ENCODE measurements at places on chromosomes 2 and 18.
A peak's percentile ranks its signal among the peaks of the same experiment; 100 is the strongest.

DNA sequence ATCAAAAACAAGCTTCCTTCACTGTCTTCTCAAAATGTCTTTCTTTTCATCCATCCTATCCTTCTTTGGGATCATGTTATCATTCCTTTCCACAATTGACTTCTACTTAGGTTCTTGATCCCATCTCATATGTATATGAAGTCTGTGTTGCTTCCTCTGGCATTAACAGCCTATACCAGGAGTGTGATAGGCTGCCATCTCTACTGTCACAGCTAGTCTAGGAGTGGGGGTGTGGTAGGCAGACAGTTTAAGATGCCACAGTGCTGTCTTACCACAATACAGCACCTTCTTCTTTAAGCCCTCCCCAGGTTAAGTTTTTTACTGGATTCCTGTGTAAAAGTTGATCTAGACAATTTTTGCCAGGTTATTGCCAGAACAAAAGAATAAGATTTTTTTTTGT is 3.7 kb upstream of the HTR2B start:
- DNase-seq: no peak

DNA sequence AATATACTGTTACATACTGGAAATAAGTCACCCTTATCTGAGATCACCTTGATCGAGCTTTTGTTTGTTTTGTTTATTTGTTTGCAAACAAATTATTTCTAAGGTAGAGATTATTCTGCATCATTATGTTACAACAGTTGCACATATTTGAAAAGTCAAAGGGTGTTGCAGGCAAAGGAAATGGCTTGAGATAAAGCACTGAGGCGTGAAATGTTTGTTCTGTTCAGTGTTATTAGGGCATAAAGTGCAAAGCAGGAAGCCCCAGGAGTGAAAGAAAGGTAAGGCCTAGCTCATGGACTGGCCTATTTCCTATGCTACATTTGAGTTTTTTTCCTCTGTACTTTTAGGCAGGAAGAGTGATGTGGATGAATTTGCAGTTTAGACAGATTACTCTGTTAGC is 1815.6 kb upstream of the LRRTM1 start:
- no peak for DNase-seq

- peak; percentile 6 for DNase-seq
Observed at GRCh38 chr18:6729247-6730091, at the start of gene ARHGAP28. ARHGAP28 (plus strand) TSS chr18:6729716; CDS start chr18:6729822, 106 bp downstream.

DNA sequence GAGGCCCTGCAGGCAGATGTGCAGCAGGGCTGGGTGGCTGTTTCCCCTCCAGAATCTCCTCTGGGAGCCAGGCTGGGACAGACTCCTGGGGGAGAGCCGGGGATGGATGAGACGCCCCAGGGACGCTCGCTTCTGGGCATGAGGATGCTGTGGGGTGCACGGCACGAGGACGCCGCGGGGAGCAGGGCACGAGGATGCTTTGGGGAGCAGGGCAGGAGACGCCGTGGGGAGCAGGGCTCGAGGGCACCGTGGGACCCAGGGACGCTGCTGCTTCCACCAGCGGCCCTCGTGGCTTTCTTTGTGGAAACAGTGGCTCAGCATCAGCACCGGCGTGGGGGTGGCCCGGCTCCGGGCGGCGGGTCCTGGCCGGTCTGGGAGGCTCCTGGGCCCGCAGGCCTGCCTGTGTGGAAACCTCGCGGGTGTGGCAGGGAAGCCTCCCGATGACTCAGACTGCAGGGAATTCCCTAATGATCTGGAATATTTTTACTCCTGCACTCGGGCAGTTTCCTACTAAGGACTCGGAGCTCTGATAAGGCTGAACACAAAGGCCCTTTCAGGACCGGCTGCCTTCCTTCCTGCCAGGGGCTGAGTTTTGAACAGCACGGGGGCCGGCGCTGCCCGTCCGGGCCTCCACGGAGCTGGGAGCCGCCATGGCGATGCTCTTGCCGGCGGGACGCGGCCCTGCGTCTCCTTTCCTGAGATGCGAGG is 62.6 kb downstream of the NFATC1 start:
- no peak for DNase-seq

DNA sequence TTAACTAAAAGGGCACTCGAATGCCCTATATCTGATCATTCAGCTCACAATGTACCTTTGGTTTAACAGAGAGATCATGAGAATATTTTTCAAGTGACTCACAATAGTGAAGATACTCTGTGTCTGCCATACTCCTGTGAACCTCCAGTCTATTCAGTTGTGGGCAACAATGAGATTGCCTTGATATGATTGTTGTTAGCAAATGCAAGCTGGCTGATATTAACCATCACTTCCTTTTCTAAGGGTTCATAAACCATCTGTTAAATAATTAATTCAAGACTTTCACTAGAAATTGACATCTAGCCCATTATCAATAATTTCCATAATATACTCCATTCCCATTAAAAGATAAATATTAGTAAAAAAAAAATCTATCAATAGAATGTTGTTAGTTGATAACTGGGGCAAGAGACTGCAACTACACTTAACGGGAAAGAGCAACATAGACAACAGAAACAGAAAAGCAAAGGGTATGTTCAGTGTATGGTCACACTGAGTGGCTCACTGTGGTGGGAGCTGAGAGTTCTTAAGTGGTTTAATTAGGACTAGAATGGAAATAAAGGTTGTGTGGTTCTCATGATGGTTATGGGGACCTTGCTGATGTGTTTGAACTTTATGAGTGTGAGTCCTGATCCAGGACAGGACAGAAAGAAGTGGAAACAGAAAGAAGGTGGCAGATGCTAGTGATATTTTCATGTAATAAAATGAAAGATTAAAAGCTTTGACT is 11.9 kb downstream of the IL18RAP start:
- no peak for DNase-seq

GRCh38 chr2:239142806-239143205 is 258.0 kb downstream of the HDAC4 start:
- no peak for DNase-seq

- no peak for DNase-seq
Observed at GRCh38 chr2:19987936-19988335, 2.0 kb downstream of the WDR35 start.

DNA sequence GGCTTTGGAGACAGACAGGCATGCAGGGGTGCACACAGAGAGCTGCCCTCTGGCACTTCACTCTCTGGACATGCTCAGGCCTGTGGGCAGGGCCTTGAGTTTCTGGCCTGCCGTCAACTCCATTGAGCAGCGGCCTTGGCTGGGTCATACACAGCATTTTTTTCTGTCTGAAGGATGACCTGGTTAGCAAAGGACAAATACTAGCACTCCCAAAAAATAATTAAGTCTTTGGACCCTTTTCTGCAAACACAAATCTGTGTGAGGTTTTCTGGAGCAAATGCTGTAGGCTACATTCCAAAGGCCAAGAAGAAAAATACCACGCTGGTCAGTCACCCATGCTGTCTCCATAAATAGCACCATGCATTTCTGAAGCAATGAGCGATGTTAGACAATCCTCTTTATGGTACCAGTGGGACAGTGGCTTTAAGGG is 124.7 kb upstream of the CTAGE1 start:
- no peak for DNase-seq

DNA sequence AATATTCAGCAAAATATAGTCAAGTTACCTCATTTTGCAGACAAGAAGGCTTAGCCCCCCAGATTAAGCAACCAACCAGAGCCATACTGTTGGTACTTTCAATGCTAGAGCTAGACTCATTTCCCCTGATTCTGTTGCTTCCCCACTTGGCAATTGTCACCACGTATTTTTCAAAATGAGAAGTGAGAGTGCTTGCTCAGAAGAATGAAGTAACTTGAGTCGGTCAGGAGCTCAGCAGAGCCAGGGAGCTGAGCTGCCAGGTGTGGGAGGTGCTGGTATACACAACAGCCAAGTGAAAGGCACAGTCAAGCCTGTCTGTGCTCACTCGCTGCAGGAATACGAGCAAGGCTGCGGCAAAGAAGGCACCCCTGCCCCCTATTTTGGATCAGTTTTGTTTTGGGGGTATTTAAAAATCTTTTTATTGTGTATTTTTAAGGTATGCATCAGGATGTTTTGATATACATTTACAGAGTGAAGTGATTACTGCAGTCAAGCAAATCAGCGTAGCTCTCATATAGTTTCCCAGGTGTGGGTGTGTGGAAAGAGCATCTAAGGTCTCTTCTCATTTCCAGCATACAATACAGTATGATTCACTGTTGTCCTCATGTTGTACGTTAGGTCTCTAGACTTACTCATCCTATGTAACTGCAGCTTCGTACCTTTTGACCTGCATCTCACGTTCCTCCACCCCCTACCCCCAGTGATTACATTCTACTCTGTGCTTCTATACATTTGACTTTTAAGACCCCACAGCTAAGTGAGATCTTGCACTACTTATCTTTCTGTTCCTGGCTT is 62.4 kb downstream of the MRPS9 start:
- DNase-seq: no peak

DNA sequence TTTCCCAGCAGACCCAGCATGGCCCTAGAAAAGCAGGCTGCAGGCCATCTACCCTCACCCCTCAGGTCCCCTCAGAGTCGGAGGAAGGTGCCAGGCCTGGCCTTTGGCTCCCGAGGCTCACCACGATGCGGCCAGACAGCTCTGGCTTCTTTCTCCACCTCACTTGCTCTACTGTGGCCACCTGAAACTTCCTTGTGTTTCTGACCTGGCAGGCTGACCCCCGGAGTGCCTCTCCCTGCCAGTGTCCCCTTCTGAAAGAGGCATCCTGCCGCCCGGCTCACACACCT is 375.0 kb upstream of the HS6ST1 start:
- no peak for DNase-seq

GRCh38 chr2:28348149-28348567 is 44.5 kb upstream of the FOSL2 start:
- DNase-seq: peak; percentile 67

DNA sequence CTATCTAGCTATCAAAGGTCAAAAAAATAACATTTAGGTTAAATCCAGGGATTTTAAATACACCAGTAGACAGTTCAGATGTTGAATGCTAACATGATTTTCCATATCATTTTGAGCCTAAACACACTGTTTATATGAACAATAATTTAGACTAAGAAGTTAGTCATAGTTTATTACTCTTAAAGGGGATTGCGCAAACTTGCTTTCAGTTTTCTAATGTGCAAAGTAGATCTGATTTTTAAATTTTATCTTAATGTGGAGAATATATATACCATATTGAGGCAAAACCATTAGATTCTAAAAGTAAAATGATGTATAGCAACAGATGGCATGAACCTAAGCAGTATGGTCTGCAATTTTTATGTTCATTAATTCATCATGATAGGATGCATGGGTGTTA is 76.6 kb downstream of the CDH7 start:
- DNase-seq: no peak

- no peak for DNase-seq
Observed at GRCh38 chr2:42923580-42924417, 131.4 kb upstream of the HAAO start.

DNA sequence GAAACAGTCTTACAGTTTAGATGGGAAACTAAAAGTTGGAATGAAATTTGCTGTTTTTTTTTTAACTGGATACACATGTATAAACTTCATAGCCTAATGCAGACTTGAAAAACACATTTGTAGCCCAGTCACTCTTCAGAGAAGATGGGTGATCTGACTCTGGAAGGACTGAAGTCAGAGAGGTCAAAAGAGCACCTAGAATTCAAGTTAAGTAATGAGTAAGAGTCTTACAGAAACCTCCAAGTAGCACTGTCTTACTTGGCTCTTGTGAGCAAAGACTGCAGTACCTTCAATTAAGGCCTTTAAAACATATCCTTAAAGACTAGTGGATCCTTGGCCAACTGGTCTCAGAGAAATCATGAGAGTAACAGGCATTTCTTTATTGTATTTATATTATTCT is 41.9 kb downstream of the TRAPPC8 start:
- DNase-seq: no peak

Measured in activated CD4-positive, alpha-beta T cell treated with anti-CD3 and anti-CD28 coated beads, Interleukin-2, amount 50 U/mL, for 48 hours (primary cell).